ENCODE measurements at places on chromosomes 6 and 20. TPM values are rescaled to one million over a fixed set of nuclear protein-coding genes. Genes with fewer than 3 reads are reported as not detected.

Gene OR2H2
- not detected for total RNA-seq

DNA sequence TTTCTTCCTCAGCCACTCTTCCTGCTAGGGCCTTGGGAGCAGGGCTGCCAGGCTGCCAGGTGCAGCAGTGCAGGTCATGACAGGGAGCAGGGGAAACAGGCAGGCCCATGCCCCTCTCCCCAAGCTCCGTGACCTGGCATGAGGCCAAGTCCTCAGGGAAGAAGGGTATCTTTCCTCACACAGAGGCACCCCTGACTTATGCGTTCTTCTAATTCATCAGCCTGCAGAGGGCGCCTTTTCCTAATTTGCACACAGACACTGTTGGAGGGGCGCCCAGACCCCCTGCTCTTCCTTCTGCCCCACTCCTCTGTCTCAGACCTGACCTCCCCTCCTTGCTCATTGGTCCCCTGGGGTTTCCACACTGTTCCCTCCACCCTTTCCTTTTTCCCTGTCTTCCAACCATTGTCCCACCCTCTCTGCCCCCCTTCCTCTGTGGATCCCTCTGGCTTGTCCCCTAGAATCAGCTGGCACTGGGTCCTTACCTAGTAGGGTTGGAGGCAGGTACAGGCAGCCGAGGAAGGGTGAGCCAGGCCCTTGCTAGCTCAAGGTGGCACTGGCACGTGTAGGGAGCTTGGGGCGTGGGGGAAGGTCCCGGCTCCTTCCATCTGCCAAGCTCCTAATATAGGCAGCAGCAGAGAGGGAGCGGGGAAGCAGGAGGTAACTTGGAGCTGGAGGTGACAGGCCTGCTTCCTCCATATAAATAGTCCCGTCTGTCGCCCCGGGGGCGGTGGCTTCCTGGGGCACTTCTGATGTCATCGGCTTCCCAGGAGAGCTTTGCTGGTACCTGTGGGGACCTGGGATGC is 154.9 kb upstream of the MLN start:
- peak; percentile 86 for DNase-seq
- H3K4me1 ChIP-seq, result peaks cover 4% of the 10 kb centered on the region
- H3K4me3 ChIP-seq, result no peak overlapping the region

Gene NR2E1
- not detected for total RNA-seq

Gene APCDD1L
- total RNA-seq, result 6.4 TPM

DNA sequence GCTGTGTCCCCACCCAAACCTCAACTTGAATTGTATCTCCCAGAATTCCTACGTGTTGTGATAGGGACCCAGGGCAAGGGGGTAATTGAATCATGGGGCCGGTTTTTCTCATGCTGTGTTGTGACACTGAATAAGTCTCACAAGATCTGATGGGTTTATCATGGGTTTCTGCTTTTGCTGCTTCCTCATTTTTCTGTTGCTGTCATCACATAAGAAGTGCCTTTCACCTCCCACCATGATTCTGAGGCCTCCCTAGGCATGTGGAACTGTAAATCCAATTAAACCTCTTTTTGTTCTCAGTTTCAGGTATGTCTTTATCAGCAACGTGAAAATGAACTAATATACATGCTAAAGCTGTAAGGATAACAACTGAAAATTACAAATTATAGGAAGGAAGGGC is 88.3 kb downstream of the CDYL start:
- H3K4me3 ChIP-seq, result peak overlapping the region; percentile 11
- no peak overlapping the region for H3K27ac ChIP-seq
- no peaks in the 10 kb centered on the region for H3K27me3 ChIP-seq

Gene MYT1
- 2.4 TPM for total RNA-seq

DNA sequence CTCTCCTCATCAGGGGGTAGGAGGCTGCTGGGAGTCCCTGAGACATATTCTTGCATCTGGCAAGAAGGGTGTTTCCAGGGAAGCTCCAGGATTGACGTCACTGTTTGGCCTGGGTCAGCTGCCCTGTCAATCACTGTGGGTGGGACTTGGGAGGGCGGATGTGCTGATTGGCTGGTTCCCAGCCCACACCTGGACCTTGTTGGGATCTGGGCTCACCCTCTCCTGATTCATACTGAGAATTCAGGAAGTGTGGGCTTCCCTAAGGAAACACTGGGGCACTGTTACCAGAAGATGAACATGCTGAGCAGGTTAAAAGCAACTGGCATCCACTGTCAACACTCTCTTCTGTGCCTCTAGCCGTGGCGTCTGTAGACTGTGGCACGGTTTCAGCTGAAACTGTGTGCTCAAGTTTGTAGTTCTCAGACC is 36.5 kb downstream of the CDH26 start:
- no peaks in the 10 kb centered on the region for H3K27me3 ChIP-seq
- no peaks in the 10 kb centered on the region for H3K36me3 ChIP-seq
- H3K27ac ChIP-seq, result no peak overlapping the region
- no peak overlapping the region for H3K4me3 ChIP-seq
- DNase-seq, result peak; percentile 97
- H3K4me1 ChIP-seq, result no peaks in the 10 kb centered on the region

Gene PSMB1
- total RNA-seq, result 245 TPM

GRCh38 chr6:164927288-164928056 is 381.9 kb downstream of the C6orf118 start:
- H3K27me3 ChIP-seq, result no peaks in the 10 kb centered on the region
- no peak overlapping the region for H3K4me3 ChIP-seq
- H3K36me3 ChIP-seq, result no peaks in the 10 kb centered on the region
- H3K4me1 ChIP-seq, result no peaks in the 10 kb centered on the region
- DNase-seq, result peak; percentile 91

Gene BMP7
- 45.6 TPM for total RNA-seq

GRCh38 chr6:130995783-130996447 is 67.1 kb downstream of the EPB41L2 start:
- peaks cover 14% of the 10 kb centered on the region for H3K4me1 ChIP-seq
- H3K27ac ChIP-seq, result no peak overlapping the region
- no peaks in the 10 kb centered on the region for H3K27me3 ChIP-seq

DNA sequence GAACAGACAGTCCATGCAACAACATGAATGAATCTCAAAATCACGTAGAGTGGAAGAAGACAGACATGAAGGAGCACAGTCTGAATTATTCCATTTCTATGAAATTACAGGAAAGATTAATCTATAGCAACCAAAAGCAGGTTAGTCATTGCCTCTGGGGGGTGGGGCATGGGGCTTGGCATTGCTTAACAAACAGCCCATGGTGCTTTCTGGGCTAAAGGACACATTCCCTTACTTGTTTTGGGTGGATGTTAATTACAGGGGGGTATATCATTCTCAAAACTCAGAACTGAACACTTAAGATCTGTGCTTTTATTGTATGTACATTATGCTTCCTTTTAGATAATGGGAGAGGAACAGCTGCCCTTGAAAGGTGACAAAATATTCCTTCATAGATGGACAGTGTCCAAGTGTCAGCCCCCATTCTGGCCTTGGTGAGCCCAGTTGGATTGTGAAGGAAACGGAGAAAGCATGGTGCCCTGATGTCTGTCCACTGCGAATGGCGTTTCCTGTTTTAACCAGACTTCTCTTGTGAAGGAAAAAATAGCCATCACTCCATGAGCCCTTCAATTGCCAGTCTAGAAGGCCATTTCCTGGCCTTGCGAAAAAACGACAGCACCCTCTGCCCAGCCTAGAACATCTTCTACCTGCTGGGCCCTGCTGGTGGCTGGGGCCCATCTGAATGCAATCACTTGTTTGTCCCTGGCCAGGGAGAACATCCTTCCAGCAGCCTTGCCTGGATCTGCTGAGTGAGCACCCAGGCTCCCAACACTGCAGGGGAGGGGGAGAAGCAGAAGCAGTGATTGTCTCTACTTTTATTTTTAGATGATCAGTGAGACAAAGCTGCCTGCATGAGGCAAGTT is 179.7 kb downstream of the BCAS1 start:
- no peak overlapping the region for H3K27ac ChIP-seq
- no peak overlapping the region for H3K4me3 ChIP-seq
- no peak for DNase-seq
- H3K27me3 ChIP-seq, result no peaks in the 10 kb centered on the region
- no peaks in the 10 kb centered on the region for H3K36me3 ChIP-seq
- H3K4me1 ChIP-seq, result no peaks in the 10 kb centered on the region

Gene GGTLC1
- not detected for total RNA-seq

DNA sequence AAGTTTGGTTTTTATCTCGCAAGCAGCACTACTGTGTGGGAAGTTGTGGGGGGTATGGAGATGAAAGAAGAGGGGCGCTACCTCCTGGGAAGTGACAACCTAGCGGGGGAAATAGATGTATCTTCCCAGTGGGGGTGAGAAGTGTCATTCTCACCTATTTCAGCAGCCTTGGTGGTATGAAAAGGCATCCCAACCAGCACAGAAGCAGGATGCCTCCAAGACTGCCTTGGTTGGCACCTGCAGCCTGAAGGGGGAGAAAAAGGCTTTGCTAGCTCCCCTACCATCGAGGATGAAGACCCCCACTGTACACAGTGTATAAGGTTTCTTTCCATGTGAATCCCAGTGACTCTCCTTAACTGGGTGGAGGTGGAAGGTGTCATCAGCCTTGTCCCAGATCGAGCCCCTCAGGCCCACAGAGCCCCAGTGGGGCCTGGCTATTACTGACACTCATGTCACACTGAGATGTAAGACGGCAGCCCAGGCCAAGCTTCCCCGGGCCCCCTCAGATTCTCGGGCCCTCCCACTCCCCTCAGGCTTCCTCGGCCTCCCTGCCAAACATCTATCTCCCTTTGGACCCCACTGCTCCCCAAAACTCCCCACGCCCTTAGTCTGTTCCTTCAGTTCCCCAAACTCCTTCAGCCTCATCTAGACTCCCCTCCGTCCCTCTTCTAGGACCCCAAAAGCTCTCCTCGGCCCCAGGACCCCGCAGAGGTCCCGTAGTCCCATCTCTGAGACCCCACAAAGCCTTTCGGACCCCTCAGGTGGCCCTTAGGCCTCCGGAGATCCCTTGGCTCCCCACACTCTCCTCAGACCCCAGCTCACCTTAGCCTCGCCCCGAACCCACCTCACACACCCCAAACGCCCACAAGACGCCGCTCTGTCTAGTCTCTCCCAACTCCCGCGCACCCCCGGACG is 688 bp downstream of the COMMD7 start:
- no peak overlapping the region for H3K27ac ChIP-seq
- peak overlapping the region; percentile 92 for H3K4me3 ChIP-seq
- H3K4me1 ChIP-seq, result no peaks in the 10 kb centered on the region
- peaks cover 2% of the 10 kb centered on the region for H3K36me3 ChIP-seq
- DNase-seq, result peak; percentile 89

DNA sequence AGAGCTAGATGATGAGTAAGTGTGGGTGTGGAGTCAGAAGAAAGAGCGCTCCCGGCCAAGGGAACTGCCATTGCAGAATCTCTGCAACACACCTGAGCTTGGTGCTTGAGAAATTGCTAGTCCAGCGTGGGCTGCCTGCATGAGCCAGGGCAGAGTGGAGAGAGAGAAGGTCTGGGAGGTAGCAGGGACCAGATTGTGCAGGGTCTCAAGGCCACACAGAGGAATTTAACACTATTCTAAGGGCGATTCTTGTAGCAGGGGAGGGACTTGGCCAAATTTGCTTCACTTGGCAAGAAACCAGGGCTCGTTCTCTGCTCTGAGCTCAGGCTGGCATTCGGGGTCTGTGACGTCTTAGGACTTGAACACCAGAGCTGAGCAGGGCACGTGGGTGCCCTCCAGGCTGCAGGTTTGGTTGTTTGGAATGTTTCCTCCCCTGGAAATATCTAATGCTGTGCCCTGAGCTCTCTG is 53.5 kb downstream of the BCAS4 start:
- H3K36me3 ChIP-seq, result no peaks in the 10 kb centered on the region
- H3K4me1 ChIP-seq, result no peaks in the 10 kb centered on the region
- no peak for DNase-seq
- H3K27me3 ChIP-seq, result no peaks in the 10 kb centered on the region

GRCh38 chr6:78947529-78947928 is 80.2 kb downstream of the IRAK1BP1 start:
- no peak overlapping the region for H3K27ac ChIP-seq
- H3K4me1 ChIP-seq, result no peaks in the 10 kb centered on the region
- no peak overlapping the region for H3K4me3 ChIP-seq
- H3K36me3 ChIP-seq, result peaks cover 96% of the 10 kb centered on the region
- DNase-seq, result no peak
- no peaks in the 10 kb centered on the region for H3K27me3 ChIP-seq

DNA sequence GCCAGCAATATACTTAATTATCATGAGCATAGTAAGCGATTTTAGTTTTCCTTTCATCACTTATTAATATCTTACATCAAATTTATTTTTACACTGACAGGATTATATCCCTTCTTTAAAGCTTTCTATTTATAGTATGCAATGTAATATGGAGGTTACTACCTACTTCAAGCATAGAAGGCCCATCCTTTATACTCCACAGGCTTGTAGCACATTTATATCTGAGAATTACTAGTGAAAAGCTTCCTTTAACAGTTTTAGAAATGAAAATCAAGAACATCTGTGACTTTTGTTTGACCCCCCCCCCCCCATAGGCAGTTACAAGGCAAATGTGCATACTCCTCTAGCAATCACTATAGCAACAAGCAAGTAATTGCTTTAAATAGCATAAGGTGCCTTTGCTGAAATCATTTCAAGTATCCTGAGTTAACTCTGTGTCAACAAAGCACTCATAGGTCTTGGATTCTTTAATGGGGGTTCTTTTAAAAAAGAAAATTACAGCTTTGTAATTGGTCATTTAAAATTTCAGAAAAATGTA is 917.7 kb downstream of the PHF3 start:
- no peak for DNase-seq
- H3K27me3 ChIP-seq, result no peaks in the 10 kb centered on the region
- H3K36me3 ChIP-seq, result no peaks in the 10 kb centered on the region
- H3K27ac ChIP-seq, result no peak overlapping the region
- no peaks in the 10 kb centered on the region for H3K4me1 ChIP-seq

GRCh38 chr6:149456311-149457021 is 28.3 kb downstream of the ZC3H12D start:
- H3K27ac ChIP-seq, result no peak overlapping the region
- no peaks in the 10 kb centered on the region for H3K4me1 ChIP-seq
- no peak for DNase-seq
- H3K4me3 ChIP-seq, result no peak overlapping the region
- peaks cover 18% of the 10 kb centered on the region for H3K27me3 ChIP-seq

Gene DEFB129
- total RNA-seq, result not detected

GRCh38 chr6:36815962-36816735 is 23.1 kb downstream of the CPNE5 start:
- H3K27me3 ChIP-seq, result no peaks in the 10 kb centered on the region
- no peak overlapping the region for H3K27ac ChIP-seq
- DNase-seq, result no peak
- H3K4me1 ChIP-seq, result peaks cover 5% of the 10 kb centered on the region
